ENCODE measurements at places on chromosomes 6 and 20. TPM values are rescaled to one million over a fixed set of nuclear protein-coding genes. Genes with fewer than 3 reads are reported as not detected.

The KIAA0408 gene
- 1.4 TPM for total RNA-seq

DNA sequence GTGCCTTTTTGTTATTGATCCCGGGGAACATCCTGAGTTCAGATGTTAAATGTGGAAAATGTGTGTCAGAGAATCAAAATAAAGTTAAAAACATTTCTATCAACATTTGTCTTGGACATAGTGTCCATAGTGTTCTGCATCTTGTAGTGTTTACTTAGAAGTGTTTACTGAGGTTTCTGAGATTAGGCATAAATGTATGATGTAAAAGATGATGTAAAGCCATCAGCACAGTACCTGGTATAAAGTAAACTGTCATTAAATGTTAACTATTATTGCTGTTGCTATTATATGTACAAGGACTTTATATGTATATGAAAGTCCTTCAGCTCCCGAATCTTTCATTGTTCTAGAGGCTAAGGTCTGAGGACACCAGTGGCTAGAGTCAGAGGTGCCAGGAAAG lies 28.2 kb upstream of the VEGFA start:
- DNase-seq = no peak

- DNase-seq = no peak
These were observed 82.7 kb upstream of the DUSP22 start for GRCh38 chr6:209432-210103.

DNA sequence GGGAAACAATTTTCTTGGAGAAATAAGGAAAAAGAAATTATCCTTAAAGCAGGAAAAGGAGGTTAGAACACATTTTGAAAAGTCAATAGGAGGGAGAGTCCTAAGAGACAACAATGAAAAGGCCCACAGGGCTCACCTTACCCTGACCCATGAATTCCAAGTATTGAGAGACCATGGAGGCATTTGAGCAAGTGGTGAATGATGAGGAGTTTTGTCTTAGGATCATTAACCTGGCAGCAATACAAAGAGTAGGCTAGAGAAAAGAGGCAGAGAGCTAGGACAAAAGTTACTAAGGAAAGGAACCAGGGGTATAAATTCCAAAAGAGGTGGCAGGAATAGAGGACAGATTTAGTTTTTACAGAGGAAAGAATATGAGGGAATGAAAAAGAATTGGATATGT lies 44.7 kb downstream of the PACRG start:
- DNase-seq = no peak

GRCh38 chr20:39946931-39947330 lies 742.1 kb downstream of the MAFB start:
- no peak for DNase-seq

- no peak for DNase-seq
These were observed 161.1 kb upstream of the OLIG3 start for GRCh38 chr6:137655291-137655690.

GRCh38 chr20:4592316-4593148 lies 129.2 kb upstream of the PRND start:
- peak; percentile 81 for DNase-seq

- no peak for DNase-seq
These were observed 91.8 kb downstream of the CHD6 start for GRCh38 chr20:41526327-41526726.

Measured in progenitor cell of endocrine pancreas (in vitro differentiated cells).